CD4-positive, alpha-beta T cell treated with Interleukin-6 at 100 ng/mL for 8 hours (primary cell): ENCODE measurements at places on chromosomes 2 and 18.

- no peak for DNase-seq
These were observed 128.3 kb upstream of the ETAA1 start for GRCh38 chr2:67268797-67269196.

- DNase-seq: no peak
These were observed 313.7 kb downstream of the CYP26B1 start for GRCh38 chr2:71833855-71834560.

- no peak for DNase-seq
These were observed 66.0 kb upstream of the MGAT4A start for GRCh38 chr2:98796775-98797544.

- DNase-seq: no peak
These were observed 91.1 kb downstream of the ZNF532 start for GRCh38 chr18:58955738-58956137.

DNA sequence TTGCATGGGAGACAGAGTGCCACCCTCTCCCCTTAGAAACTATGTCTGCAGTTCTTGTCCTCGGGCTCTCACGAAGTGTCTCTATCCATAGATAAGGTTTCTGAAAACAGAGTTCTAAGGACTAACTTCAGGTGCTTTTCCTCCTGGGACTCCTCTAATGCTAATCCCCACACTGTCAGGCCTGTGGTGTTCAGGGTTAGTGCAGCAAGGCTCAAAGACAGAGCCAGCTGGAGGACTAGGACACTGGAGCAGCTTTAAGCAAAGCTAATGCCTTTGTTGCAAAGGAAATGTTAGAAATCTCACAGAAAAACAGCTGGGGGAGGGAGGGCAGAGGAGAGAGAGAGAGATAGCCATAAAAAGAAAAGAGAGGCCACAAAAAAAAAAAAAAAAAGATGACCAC, 824.0 kb upstream of the FSHR start:
- no peak for DNase-seq

DNA sequence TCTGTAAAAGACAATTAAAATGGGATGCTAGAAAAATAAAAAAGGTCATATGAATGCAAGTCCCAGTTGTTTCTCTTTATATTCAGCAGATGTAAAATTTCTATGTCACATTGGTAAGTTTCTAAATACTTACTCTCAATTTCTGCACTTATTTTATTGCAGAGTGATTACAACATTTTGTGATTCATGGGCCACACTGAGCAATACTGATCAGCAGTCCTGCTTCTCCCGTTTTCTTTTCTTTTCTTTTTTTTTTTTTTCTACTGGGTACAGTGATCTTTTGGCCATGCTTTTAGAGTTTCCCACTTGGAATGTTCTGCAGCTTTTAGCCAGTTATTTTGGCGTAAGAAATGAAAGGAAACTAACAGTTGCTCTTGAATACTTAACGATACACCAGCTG, 38.8 kb downstream of the LIMS1 start:
- DNase-seq: no peak

GRCh38 chr18:37661061-37661460, 95.5 kb upstream of the CELF4 start:
- no peak for DNase-seq

DNA sequence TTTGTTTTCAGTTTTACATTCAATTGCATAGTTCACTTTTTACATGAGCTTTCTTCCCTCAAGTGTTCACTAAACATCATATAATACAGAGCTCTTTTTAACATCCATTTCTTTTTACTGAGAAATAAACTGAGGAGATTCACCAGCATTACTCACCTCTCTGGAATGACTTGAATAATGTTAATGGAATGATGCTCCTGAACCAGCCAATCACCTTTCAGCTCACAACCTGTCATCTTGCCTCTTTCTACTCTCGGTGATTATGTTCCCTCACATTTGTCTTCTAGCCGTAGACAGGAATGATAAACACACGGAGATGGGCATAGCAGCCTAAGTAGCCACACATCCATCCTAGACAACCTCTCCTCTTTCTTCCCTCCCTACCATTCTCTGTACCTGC, 301.7 kb downstream of the PAX3 start:
- DNase-seq: no peak

DNA sequence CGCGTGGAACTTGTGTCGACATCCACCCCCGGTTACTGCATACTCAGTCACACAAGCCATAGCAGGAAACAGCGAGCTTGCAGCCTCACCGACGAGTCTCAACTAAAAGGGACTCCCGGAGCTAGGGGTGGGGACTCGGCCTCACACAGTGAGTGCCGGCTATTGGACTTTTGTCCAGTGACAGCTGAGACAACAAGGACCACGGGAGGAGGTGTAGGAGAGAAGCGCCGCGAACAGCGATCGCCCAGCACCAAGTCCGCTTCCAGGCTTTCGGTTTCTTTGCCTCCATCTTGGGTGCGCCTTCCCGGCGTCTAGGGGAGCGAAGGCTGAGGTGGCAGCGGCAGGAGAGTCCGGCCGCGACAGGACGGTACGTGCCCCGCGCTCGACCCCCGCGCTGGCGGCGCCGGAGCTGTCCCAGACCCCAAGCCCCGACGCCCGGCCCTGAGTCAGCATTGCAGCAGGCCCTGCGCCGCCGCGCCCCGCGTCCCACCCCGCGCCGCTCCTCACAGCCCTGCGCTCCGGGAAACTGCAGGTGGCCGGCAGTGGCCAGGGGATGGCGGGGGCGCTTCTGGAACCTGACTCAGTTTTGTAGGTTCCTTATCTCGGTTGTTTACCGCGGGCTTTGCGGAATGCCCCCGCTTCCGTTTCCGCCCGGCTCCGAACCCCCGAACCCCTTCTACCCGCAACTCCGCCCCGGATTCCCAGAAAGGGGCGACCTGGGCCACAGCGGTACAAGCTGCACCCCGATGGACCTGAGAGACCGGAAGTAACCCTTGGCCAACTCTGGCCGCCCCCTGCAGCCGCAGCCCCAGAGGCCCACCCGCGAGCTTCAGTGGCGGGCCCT, at the start of gene CFLAR:
CFLAR (plus strand) TSS at position 50 of the 844 bp plus-strand sequence. CDS start 13,702 bp downstream, outside the sequence.
- peak; percentile 82 for DNase-seq

DNA sequence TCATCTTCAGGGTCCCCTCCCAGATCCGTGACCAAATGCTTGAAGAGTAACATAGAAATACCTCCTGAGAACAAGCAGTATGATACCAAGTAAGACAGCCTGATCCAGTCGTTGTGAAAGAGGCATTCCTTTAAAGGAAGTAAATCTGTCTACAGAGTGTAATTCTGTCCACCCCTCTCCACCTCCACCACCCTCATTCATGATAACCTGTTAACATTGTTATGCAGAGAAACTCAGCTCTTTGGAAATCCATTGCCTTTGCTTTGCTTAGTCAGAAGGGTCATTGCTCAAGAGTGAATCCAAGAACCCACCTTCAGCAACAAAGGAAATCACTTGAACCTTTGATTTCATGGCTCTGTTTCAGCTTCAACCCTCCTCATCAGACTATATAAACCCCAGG, 155.6 kb downstream of the CYP26B1 start:
- no peak for DNase-seq

DNA sequence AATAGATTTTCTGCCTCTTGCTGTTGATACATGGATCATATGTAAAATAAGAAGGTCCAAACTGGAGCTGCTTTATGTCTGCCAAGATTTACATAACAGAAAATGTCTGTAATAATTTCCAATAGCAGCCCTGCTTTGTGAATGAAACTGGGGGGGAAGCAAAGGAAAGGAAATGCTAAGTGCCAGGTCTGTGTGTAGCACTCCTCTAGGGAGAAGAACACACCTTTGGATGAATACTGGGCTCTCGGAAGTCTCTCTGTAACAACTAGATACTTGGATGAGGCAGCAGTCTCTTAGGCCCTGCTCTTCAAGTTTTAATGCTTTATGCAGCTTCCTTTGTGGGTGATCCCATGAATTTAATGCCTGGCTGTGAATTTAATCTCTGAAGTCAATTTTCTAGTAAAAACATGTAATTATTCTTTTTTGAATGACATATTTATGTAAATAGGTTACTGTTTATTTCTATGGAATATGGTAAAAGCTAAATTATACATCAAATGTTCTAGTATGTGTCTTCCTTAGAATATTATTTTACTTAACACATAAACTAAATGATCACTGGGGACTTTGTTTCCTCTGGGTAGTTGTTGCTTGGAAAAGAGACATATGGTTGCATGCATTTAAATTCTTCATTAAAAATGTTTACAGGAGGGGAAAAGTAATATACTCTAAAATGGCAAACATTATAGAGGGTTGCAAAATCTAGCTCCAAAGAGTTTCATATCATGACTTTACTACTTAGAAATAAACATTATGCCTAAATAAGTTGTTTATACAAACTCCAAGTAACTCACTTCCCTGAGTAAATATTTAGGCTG, 336.6 kb upstream of the CWC22 start:
- DNase-seq: no peak

GRCh38 chr2:27708666-27709065, 45.0 kb downstream of the SLC4A1AP start:
- no peak for DNase-seq

GRCh38 chr2:96540136-96540535, 3.6 kb downstream of the ARID5A start:
- DNase-seq: no peak

DNA sequence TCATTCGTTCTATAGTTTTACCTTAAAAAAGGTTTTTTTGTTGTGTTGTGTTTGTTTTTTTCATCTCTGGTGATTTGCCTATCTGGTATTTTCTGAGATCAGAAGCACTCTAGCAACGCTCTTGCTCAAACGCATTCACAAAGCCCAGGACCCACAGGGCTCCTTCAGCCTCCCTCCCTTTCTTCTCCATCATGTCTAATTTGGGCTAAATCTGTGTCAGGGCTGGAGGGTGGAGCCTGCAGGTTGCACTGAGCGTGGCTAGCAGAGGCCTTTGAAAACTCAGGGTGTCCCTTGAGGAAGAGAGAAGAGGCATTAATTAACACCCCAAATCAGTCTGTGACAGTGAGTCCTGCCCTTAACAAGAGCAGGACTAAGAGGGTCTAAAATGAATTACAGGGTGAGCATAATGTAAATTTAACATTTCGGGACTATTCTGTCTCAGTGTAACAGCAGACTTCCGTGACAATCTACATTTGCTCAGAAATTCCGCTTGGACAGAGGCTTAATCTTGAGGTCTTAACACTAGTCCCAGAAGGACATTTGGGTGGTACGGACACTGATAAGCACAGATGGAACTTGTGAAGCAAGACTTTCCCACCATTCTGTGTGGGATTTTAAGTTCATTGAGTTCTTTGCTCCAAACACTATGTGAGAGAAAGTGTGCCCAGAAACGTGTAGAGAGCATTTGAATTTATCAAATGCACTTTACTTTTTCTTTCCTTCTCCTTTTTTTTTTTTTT, 174.4 kb upstream of the APCDD1 start:
- no peak for DNase-seq

DNA sequence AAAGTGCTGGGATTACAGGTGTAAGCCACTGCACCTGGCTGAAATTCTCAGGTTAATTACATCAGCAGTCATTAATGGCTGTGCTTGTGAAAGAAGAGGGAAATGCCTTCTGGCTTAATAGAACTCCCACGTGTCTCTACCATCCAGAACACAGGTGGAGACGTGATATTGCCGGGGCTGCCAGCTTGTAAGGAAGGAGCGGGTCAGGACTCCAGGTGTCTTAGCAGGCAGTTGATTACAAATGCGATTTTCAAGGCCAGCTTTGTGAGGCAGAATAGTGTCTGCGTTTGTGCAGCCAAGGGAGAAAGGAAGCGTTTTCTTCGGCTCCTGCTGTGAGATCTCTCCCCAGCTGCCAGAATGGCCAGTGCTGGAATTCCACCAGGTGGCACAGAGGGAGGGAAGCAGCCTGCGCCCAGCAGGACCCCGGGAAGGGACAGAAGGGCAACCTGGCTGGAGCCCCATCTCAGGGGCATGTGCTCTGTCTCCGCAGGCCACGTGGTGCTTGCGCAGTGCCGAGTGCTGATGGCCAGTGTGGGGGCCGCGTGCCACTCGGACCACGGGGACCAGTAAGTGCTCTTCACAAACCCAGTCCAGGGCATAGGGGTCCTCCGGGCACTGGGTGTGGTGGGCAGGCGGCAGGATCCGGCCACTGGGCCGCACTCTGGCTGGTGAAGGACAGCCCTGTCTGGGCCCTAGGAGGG, 3.7 kb upstream of the ESPNL start:
- DNase-seq: no peak

DNA sequence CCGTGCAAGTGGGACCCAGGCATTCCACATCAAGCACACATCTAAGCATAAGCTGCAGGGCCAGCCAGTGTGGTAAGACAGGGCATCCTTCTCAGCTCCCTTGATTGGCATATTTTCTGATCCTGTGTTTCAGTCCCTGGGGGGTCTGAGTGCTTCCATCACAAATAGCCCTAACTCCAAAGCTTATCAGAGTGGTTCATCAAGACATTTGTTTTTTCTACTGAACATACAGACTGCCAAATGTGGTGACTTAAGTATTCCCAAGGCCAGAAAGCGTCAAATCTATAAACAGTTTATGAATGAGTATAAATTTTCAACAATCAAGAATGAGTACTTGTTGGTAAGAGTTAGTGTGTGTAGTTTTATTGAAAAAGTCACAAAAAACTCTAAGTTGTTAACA, 18.8 kb downstream of the SPRED2 start:
- DNase-seq: no peak

- DNase-seq: no peak
These were observed 166.2 kb downstream of the PHLPP1 start for GRCh38 chr18:62881509-62882016.

DNA sequence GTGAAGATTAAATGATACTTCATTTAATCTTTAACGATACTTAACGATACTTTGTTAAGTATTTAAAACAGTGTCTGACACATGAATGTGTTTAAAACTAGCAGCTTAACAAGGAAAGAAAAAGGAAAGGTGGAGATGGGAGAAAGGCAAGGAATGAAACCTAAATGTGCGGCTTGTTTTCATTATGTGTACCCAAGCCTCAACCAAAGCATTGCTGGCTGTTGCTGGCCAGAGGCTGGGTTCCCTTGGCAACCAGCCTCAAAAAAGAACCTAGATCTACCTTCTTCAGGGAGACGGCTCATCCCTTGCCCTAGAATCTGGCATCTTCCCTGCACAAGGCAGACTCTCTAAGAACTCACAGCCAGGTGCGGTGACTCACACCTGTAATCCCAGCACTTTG, 13.8 kb upstream of the PCBP1 start:
- DNase-seq: no peak

DNA sequence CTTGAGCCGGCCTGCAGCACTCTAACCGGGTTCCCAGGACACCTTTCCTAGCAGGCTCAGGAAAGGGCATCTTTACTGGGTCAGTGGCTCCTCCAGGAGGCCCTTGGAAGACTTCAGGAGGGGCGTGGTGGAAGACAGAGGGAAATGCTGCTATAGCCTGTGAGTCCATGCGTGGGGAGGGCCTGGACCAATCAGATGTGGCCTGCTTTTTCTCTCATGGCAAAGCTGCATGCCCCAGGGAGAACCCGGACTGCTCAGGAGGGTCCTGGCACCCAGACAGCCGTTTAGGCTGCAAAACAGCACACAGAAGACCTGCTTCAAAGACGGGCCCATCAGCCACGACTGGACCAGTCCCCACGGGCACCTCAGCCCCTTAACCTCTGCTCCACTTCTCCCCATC, 84.4 kb downstream of the EIPR1 start:
- no peak for DNase-seq
